ENCODE measurements at places on chromosomes 5 and 9.

DNA sequence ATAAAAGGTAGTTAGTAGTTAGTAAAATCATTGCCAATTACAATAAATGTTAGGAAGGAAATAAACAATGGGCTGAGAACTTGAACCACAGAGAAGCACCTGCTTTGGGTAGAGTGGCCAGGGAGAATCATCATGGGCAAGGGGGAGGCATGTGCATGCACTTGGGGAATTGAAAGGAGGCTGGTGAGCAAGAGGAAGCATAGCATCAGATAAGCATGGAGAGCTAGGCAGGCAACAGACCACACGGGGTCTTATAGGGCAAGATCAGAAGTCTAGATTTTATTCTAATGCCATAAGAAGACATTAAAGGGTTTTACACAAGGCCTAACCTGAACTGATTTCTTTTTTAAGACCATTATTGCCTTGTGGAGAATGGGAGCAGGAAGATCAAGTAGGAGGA is 93.4 kb downstream of the PIP5K1B start:
- DNase-seq, result no peak

- DNase-seq, result no peak
Measured at GRCh38 chr5:143447983-143448382, 44.5 kb upstream of the NR3C1 start.

DNA sequence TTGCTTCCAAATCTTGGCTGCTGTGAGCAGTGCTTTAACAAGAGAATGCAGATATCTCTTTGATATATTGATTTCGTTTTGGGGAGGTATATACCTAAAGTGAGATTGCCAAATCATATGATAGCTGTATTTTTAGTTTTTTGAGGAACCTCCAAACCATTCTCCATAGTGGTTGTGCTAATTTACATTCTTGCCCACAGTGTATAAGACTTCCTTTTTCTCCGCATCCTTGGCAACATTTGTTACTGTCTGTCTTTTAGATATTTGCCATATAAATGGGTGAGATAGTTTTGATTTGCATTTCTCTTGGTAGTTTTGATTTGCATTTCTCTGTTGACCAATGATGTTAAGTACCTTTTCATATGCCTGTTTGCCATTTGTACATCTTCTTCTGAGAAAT is 10.0 kb upstream of the PLK2 start:
- no peak for DNase-seq

GRCh38 chr9:97630591-97630990 is 2.6 kb downstream of the TSTD2 start:
- DNase-seq, result no peak

GRCh38 chr9:126088336-126088735 is 238.3 kb upstream of the MVB12B start:
- no peak for DNase-seq

DNA sequence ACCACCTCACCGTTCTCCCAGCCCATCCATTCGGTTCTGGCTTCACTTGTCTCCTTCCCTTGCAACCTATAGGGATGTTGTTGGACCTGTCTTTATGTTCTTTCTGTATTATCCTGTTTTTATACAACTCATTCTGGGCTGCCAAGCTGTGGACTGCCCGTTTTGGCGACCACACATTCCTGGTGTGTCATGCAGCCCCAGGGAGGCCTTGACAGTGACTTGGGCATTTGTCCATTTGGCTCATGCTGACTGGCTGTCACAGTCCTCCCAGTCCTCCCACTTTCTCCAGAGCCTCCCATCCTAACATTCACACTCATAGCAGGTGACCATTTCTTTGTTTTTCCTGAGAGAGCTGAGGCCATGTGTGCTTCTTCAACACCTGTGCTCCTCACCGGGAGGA is 136.4 kb downstream of the SLF1 start:
- no peak for DNase-seq

DNA sequence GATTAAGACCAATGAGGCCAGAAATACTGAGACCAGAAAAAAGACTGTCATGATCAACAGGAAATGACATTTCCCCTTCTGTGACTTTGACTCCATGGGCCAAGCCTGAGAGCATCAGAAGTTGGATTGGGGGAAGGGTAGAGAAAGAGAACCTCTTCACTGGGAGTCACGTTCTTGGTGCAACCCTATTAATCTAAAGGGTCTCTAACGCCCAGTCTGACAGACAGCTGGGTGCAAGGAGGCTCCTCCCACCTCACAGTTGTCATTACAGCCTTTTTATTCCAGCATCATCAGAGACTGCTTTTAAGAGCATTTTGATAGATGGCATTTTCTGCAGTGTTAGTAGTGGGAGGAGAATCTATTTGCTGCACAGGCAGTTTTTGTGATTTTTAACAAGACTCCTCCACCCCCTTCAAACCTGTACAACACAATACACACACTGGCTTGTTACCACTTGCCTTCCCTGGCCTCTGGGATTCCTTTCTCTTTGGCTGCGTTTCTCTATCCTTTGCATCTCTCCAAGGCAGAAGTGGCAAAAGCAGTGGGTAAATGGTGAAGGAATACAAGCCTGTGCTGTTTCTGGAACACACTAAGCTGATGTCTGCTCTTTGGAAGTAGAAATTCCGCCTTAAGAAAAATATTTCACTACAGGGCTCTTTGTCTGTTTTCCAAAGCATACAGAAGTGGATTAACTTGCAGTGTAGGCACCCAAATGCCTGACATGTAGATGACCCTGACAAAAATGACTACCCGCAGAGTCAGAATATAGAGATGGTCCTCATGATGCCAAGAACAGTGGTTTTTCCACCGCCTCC is 310.4 kb upstream of the ZNF608 start:
- DNase-seq, result no peak

DNA sequence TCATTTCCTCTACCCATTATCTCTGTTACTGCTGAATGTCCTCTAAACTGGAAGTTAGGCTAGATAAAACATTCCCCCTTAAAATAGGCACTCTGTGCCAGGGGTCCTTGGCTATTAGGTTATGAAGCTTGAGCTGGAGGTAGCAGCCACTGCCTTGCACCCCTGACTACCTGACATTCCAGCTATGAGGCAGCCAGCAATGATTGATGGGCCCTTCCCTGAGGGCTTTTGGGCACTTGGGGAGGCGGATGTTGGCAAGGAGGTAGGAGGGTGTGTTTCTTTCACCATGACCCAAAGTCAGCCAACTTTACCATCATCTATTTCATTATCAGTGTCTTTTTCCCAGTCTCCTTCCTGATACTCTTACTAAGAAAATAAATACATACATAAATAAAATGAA is 17.1 kb downstream of the TARS1 start:
- DNase-seq, result no peak

GRCh38 chr9:136171801-136172411 is 33.0 kb downstream of the LHX3 start:
- DNase-seq, result no peak

DNA sequence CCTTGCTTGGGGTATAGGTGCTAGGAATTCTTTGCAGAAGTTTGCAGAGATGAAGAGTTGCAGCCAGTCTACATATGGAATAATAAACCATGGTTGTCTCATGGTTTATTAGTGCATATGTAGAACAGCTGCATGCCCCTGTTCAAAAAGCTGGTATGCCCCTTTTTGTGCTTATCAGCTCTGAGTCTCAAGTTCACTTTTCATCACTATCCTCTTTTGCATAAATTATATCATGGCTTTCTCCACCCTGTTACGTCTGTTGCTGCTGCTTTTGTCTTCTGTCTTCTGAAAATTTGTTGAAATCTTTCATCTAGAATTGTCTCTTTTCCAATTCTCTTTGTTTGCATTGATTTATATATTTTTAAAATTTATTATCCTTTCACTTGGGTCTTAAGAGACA is 172.0 kb downstream of the CPLANE1 start:
- DNase-seq, result no peak

DNA sequence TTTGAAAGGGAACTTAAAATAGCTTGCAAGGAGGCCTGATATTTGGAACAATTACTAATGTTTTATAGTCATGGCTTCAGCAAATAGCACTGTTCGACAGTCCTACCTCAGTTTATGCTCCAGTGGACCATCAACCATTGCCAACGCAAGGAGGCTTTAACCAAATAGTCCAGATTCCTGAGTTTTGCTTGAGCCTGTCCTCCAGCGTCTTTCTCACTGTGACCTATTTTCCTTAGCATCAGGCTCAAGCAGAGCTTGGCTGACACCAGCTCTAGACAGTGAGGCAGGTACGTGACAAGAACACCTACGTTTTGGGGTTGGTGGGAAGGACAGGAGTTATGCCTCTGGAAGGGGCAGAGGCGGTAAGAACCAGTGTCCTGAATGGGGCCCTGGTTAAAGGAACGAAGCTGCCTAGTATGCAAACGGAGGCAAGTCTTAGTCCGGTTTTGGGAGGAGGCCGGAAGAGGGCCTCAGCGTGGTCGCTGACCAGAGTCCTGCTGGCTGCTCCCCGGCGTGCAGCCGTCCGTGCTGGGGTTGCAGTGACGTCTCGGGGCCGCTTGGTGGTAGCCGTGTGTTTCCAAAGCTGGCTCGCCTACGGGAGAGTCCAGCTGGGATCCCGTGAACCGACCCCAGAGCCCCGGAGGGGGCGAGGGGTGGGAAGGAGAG is 998 bp upstream of the FGF18 start:
- peak; percentile 85 for DNase-seq

- DNase-seq, result no peak
Measured at GRCh38 chr9:81879501-81879916, 48.7 kb upstream of the SPATA31D4 start.

DNA sequence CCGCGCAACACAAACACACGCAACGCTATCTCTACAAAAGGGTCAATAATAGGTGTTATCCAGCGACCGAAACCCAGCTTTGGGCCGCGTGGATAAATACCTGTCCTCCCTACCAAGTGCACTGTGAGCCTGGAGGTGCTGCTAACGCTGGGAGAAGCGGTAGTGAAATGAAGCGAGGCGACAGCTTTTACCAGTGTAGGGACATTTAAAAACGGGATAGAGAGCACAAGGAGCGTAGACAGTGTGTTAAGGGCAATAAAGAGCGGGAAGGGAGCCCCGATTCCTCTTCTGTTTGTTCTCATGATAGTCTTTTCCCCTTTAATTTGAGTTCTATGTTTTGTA is 421 bp upstream of the DEPDC1B start:
- no peak for DNase-seq

GRCh38 chr5:33182986-33183385 is 257.8 kb upstream of the TARS1 start:
- DNase-seq, result no peak

DNA sequence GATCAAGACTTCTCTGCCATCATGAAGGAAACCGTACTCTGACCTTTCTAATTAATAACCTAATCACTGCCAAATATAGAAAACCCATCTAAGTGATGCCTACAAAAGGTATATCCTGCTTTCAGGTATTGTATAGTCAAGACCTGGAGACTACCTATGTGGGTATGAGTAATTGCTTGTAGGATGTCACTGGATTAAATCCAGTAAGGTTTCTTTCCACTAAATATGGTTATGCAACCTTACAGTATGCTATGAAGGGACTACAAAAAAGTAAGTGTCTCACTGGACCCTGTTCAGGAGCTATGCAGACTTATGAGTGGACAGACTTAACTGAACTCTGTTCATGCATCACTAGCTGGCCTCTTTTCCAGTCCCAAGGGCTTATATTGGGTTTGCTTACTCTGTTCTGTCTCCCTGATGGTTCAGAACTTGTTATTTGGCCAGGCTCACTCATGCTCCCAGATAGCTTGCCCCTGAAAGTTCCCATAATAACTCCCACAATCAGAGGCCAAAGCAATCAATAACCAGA is 51.1 kb downstream of the PDE6A start:
- DNase-seq, result no peak

DNA sequence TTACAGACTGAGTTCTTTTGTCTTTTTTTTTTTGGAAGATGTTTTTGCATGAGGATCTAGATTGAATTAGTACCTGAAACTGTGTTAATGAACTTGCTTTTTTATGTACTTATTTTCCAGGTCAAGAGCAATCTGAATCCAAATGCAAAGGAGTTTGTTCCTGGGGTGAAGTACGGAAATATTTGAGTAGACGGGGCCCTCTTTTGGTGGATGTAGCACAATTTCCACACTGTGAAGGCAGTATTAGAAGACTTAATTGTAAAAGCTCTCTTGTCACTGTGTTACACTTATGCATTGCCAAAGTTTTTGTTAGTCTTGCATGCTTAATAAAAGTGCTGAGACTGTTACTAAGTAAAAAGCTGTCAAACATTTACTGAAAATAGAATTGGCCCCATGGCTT is 14.5 kb downstream of the SLC23A1 start:
- DNase-seq, result no peak

- no peak for DNase-seq
Measured at GRCh38 chr5:177098470-177099141, 11.9 kb downstream of the FGFR4 start.

GRCh38 chr9:16098306-16098705 is 545.5 kb downstream of the CCDC171 start:
- DNase-seq, result no peak

DNA sequence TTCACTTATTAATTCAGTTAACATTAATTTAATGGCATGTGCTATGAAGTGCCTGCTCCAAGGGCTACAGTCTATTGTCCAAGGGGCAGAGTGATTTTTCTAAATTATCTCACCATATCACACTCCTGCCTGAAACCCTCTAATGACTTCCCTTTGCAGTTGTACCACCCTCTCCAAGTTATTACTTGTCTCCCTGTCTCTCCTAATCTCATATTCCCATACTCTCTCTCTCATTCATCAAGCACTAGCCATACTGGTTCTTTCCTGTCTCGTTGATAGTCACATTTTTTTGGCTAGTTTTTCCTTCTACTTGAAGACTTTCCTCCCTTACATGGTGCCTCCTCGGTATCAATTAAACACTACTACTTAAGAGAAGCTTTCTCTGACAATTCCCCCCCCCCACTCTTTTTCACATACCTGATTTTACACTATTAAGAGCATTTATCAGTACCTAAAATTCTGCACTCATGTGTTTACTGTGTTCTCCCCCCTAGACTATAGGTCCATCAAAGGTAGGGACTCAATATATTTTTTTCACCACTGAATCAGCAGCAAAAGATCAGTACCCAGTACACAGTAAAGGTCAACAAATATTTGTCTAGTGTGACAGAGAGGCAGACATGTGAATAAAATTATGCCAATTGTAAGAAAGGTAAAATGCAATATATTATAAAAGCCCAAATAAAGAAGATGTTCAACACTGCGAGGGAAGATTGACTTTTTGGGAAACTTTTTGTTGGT is 19.0 kb downstream of the RICTOR start:
- no peak for DNase-seq

- no peak for DNase-seq
Measured at GRCh38 chr5:88825584-88826315, 57.2 kb downstream of the MEF2C start.

- DNase-seq, result no peak
Measured at GRCh38 chr9:12195456-12195855, 497.7 kb upstream of the TYRP1 start.

- no peak for DNase-seq
Measured at GRCh38 chr9:22969350-22969979, 522.8 kb downstream of the DMRTA1 start.
